ENCODE measurements at places on chromosomes 3 and 15.

DNA sequence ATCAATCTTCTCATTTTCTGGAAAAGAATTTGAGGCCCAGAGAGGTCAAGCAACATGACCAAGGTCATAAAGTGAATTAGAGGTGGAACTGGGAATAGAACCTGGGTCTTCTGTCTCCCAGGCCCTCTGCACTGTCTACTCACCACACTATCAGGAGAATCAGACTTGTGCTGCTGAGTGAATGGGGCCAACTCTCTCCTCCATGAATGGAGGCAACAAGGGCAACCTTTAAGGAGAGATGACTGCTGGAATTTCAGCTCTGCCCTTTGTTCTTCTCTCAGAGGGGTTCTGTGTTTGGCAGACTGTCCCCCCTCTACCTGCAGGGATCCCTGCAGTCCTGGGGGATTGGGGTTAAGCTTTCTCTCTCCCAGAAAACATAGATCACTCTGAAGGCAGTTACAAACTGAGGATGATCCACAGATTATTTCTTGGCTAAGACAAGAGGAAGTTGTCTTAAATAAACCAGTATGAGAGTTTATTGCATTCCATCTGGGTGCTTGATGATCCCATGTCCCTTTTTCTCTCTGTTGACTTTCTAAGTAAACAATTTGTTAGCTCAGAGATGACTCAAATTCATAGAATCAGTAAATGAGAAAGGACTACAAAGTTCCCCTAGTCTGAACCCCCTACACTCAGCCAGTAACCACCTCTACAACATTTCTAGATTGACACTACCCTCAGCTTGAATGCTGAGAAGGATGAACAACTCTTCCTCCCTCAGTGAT lies 99.0 kb upstream of the LIPC start:
- DNase-seq: no peak

- no peak for DNase-seq
Measured at GRCh38 chr3:45972534-45973402, 22.9 kb downstream of the FYCO1 start.

- DNase-seq: no peak
Measured at GRCh38 chr3:188339410-188340295, 185.7 kb downstream of the LPP start.

GRCh38 chr15:89591834-89592233 lies 16.6 kb downstream of the TICRR start:
- no peak for DNase-seq

- no peak for DNase-seq
Measured at GRCh38 chr3:164222197-164222596, 856.1 kb downstream of the SI start.

DNA sequence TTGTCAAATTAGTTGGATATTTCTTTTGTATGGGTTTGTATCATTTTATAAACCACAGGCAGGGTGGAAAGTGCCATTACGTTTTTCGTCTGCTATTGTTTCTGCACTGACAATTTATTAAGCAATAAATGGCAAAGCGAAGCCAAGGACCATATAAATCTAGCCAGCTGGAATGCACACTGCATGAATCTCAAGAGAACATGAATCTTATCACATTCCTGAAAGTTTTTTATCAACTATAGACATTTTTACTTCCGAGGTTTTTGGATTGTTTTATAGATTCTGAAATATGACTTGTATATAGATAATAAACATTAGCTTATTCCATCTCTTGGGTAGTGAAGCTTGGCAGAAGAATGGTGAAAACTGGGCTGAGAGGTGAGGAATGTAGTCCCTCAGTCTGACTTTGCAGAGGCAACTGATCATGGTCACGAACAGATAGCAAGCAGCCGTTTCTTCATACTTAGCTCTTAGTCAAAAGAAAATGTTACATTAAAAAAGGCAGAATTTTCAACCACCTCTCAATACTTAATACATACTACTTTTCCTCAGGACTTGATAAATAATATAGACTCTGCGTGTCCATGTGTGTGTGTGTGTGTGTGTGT lies 102.7 kb downstream of the OSBPL10 start:
- no peak for DNase-seq

Data from nephron progenitor cell (in vitro differentiated cells).